ENCODE measurements at places on chromosomes 2 and 18.

DNA sequence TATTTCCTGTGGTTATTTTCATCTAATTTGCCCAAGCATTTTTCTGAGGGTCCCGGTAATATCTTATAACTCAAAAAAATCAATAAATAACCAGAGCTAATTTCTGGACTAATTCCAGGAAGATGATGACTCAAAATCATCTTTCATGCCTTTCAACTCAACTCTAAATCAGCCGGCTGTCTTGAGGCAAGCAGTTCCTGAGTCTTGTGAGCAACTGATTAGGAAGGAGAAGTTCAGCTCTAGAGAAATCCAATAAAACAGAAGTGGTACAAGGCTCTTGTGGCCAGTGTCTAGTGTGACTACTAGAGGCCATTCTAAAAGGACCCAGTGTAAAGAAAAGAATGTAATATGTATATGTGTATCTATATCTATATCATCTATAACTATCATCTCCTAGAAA is 890.4 kb downstream of the TRIB2 start:
- DNase-seq, result no peak

DNA sequence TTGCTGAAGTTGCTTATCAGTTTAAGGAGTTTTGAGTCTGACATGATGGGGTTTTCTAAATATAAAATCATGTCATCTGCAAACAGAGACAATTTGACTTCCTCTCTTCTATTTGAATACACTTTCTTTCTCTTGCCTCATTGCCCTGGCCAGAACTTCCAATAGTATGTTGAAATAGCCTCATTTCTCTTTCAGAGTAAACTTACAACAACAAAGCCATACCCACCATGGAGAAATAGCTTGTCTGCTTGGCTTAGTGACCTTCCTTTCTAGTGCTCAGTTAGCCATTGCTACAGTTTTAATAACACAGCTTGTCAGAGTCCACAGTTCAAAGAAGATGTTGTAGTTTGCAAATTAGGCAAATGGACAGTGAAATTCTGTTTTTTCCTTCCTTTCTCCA is 228.0 kb downstream of the ETAA1 start:
- no peak for DNase-seq

DNA sequence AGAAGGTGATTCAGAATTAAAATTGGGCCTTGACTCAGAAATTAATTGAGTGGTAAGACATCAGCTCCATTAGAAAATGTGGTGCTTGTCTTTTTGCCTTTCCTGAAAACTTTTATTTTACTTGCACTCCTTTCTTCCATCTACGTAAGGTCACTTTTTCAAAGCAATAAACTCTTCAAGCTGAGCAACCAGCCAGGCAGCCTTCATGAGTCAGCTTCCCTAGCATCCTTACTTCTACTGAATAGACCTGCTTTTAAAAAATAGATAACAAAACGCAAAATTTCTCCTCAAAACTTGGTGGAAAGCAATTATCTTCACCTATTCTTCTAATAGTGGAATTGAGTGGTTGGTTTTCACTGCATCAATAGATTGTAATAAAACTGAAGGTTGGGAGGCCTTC is 504.2 kb downstream of the ARHGAP15 start:
- no peak for DNase-seq

DNA sequence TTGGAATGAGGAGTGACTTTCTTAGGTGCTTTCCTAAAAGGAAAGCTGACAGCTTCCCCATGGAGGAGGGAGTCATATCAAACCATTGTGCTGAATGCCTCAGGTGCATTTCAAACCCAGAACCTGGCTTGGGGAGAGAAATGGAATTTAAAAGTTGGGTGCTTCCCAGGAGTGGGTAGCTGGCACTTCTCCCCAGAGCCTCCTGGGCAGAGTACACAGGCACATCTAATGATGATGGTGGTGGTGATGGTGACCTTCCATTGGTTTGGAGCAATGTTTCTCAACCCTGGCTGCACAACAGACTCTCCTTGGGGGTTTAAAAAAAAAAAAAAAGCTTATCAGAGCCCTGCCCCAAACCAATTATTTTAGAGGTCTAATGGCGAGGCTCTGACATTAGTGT is 8.3 kb downstream of the FOSL2 start:
- DNase-seq, result no peak
